Foreskin melanocyte (primary cell): ENCODE measurements at places on chromosomes 2 and 18.

DNA sequence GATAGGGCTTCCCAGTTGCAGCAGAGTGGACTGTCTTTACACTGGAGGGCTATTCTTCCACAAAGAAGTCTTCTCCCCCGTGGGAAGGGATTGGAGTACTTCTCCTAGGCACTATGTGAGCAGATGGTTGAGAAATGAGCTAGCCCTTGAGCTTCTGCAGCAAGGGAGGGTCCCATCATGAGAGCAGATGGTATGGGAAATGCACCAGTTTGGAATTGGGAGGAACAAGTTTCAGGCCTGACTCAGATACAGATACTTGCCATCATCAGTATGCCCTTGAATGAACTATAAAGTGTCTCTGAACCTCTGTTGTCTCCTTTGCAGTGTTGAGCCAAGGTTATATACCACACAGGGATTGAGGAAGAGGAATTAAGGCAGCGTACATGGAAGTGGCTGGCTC, 757.4 kb downstream of the RNF144A start:
- DNase-seq: no peak

- DNase-seq: no peak
Observed at GRCh38 chr2:96795076-96795475, 21.0 kb upstream of the CNNM3 start.

GRCh38 chr2:221346411-221346810, 225.7 kb downstream of the EPHA4 start:
- DNase-seq: no peak

DNA sequence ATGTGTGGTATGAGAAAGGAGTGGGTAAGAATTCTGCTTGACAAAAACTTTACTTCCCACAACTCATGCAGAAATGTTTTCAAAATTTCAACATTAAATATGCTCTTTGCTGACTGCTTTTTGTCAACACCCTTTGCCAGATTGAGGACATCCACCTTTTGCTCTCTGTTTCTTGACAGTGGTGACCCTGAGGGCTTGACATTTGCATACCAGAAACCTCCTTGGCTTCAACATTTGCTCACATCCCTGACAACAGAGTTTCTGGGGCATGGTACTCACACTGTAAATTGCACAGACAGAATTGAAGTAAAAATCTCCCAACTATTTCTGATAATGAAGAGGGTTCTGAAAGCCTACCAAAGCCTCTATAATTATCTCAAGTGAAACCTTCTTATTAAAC, 95.7 kb downstream of the RND3 start:
- no peak for DNase-seq

- no peak for DNase-seq
Observed at GRCh38 chr2:226168496-226169160, 631.0 kb downstream of the IRS1 start.

GRCh38 chr2:32752205-32752604, 124.4 kb downstream of the TTC27 start:
- DNase-seq: no peak

- peak; percentile 33 for DNase-seq
Observed at GRCh38 chr18:36828157-36828629, 609 bp downstream of the TPGS2 start.

GRCh38 chr18:12239431-12239830, 14.7 kb upstream of the CIDEA start:
- DNase-seq: no peak

GRCh38 chr2:144675731-144676130, 155.8 kb upstream of the ZEB2 start:
- no peak for DNase-seq

DNA sequence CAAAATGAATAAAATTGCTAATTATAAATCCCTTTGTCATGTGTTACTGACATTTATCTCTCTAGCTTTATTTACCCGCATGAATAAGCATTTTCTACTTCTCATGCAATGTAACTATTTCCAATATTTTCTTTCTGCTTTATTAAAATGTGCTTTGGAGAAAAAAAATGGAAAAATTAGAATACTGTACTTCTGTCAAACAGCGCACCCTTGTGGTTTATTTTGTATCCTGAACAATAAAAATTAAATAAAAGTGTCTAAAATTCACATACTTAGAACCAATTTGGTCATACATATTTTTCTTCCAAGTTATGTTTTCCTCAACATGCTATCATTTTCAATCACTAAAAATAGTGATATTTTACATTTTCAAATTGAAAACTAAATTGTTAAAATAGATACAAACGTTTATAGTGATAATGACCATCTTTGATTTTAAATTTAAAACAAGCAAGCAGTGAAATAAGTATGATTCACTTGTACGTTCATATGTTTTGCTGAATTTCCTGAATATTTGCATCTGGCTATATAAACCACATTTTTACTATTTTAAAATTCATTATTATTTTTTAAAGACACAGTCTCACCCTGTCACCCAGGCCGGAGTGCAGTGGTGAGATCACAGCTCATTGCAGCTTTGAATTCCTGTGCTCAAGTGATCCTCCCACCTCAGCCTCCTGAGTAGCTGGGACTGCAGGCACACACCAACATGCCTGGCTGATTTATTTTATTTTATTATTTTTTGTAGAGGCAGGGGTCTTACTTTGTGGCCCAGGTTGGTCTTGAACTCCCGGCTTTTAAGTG, 95.9 kb upstream of the GRB14 start:
- peak; percentile 28 for DNase-seq

- DNase-seq: no peak
Observed at GRCh38 chr2:42227491-42227890, 58.3 kb downstream of the EML4 start.

DNA sequence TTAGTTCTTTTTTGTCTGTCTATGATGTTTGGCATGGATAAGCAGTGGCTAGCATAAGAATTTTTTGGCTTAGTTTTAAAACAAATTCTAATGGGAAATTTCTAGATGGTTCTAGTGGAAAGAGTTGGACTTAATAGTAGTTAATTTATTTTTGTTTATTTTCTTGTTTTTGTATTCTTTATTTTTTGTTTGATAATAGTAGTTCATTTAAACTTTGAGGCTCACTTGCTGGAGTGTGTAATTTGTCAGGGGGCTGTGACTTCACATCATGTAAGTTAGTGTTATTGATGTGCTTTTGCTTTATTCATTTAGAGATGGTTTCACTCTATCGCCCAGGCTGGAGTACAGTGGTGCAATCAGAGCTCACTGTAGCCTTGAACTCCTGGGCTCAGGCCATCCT, 43.7 kb upstream of the KLF11 start:
- no peak for DNase-seq

- peak; percentile 43 for DNase-seq
Observed at GRCh38 chr2:157777427-157777826, 98.7 kb downstream of the ACVR1 start.

- DNase-seq: no peak
Observed at GRCh38 chr2:53660886-53661285, 106.7 kb upstream of the CHAC2 start.

GRCh38 chr18:13103366-13103765, 112.2 kb downstream of the CEP192 start:
- DNase-seq: no peak

DNA sequence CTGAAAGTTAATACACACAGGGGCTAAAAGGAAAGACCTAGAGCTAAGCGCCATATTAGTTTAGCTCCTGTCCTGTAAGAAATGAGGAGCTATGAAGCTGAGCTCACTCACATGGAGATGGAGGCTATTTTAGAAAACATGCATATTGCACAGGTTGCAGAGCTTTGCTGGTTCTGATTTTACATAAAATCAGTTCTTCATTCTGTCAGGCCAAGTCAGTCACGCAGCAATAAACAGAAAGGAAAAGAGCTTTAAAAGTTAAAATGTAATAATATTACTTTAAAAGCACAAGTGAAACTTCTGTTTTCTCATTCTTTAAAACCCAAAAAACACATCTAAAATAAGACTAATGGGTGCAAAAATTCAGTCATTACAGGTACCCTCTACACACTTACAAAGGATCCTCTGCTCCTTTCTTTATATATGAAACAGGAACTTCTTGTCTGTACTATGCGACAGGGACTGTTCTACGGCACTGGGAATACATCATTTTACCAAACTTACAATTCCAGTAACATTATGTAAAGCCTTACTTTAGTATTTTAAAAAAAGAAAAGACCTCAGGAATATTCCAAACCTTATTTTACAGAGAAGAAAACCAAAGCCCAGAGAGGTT, 113.8 kb downstream of the THADA start:
- DNase-seq: no peak

GRCh38 chr2:41873102-41874031, 174.5 kb upstream of the PKDCC start:
- no peak for DNase-seq

DNA sequence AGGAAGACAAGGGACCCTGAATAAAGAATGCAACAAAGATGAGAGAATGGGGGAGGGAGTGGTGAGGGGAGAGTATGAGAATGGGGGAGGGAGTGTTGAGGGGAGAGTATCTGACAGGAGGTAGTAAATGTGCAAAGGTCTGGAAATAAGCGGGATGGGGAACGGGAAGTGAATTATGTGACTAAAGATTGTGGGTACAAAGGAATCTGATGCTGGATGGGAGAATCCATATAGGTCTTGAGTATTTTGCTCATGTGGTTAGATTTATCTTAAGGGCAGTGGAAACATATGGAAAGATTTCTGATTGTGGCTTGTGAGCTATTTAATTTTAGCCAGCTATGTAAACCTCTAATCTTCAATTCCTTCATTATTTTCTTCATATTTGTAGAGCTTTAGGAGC, 593.4 kb downstream of the DCC start:
- DNase-seq: no peak

GRCh38 chr18:55268151-55268601, 308.9 kb upstream of the CCDC68 start:
- DNase-seq: no peak

DNA sequence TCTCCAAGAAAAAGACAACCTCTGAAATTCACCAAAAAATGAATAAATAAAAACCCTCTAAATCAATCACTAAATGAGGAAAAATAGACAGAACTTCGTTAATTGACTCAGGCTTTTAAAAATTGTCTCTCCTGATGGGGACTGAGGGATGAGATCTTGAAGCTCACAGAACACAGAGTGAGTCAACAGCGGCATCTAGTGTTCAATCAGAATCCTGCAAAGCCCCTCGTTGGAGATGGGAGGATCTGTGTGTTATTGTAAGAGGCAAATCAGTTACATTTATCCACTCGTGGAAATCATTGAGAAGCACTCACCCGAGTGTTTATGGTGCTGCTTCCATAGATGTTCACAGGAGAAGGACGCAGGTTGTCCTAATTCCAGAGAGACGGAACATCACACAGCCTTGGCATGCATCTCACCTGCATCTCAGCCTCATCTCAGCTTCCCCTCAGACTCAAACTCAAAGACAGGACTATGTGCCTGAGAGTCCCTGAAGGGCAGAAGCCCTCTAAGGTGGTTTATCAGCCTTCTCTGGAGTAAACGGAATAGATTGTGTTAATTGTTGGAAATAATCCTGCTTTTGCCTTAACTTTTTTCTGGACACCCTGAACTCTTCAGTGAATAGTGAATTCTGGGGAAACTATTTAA, 82.0 kb downstream of the MREG start:
- peak; percentile 64 for DNase-seq

GRCh38 chr2:209663656-209664055, 108.0 kb upstream of the UNC80 start:
- DNase-seq: no peak

- no peak for DNase-seq
Observed at GRCh38 chr2:10568736-10569432, 120.8 kb upstream of the ODC1 start.

GRCh38 chr2:16281451-16282335, 341.3 kb downstream of the MYCN start:
- peak; percentile 3 for DNase-seq

- no peak for DNase-seq
Observed at GRCh38 chr2:36374585-36374984, 19.0 kb downstream of the CRIM1 start.

- peak; percentile 30 for DNase-seq
Observed at GRCh38 chr2:109545828-109546713, 67.7 kb downstream of the SEPTIN10 start.

GRCh38 chr2:24850944-24851343, 57.7 kb downstream of the CENPO start:
- no peak for DNase-seq

- DNase-seq: no peak
Observed at GRCh38 chr2:231548752-231549151, 18.5 kb upstream of the NMUR1 start.

DNA sequence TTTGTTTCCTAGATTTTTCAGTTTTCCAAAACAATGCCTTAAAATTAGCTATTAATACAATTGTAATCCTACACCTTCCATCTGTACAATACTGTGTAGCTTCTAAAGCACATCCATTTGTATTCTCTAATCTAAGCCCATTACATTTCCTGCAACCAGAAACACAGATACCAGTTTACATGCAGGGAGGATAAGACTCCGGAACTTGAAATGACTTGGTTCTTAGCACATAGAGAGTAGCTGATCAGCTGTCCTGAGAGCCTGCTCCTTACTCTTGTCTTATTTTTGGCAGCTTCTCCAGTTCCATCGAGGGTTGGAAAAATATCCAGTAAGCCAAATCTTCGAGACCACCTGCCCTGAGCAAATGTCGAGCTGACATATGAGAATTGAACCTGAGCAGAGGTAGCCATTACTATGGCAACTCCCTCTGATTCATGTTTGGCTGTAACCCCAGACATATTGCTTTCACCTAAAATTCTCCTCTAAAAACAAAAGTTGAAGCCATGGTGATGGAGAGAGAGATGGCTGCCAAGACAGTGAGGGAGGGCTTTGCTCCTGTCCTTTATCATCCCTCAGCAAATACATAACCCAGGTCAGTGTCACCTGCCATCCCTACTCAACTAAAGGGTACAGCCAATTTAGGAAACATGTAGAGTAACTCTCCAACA, 542.8 kb downstream of the IRS1 start:
- DNase-seq: no peak

- no peak for DNase-seq
Observed at GRCh38 chr2:19982268-19982667, 7.6 kb downstream of the WDR35 start.

- DNase-seq: peak; percentile 68
Observed at GRCh38 chr2:31319406-31320175, 85.6 kb downstream of the EHD3 start.

GRCh38 chr2:106037262-106037661, 156.8 kb downstream of the UXS1 start:
- no peak for DNase-seq

- DNase-seq: no peak
Observed at GRCh38 chr18:74513149-74513882, 17.2 kb downstream of the CNDP2 start.

DNA sequence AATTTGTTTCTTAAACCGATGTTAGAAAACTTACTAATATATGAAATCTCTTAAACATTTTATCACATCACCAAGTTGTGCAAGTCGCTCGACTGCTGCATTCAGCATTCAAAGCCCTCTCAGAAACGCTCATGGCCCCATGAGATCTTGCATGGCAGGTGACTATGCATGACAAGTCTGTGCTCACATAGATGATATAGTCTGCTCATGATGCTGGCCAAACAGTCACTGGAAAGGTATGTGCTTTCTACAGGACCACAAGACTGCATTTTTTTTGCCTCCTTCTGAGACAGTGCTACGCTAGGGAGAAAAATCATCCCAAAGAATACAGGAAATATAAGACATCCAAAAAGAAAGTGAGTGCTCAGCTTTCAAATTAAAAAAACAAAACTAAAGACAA, 98.3 kb upstream of the ZBTB14 start:
- no peak for DNase-seq
